Activated CD8-positive, alpha-beta memory T cell treated with anti-CD3 and anti-CD28 coated beads, Interleukin-2, amount 50 U/mL, for 4 hours (primary cell): ENCODE measurements at places on chromosomes 3 and 15.

- no peak for DNase-seq
These were observed 63.9 kb downstream of the ETV5 start for GRCh38 chr3:186044968-186045367.

- no peak for DNase-seq
These were observed 7.8 kb downstream of the UROC1 start for GRCh38 chr3:126509597-126510307.

- DNase-seq: no peak
These were observed 52.9 kb downstream of the PGBD4 start for GRCh38 chr15:34154725-34155204.

DNA sequence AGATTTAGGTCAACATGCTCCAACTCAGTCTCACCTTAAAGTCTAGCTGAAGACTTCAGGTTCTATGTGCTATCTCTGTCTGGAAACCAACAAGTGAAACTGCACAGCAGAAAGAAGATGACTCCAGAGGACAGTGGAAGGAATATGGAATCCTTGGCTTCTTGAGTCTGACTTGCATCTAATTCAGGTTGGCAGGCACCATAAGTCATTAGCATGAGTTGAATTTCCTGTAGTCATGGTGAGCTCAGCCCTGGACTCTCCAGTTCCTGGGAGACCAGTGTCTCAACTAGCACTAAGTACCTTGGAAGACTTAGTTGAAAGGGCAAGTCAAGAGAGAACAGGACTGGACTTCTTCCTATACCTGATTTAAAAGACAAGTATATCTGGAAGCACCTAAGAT, 129.7 kb downstream of the DTWD1 start:
- DNase-seq: no peak

GRCh38 chr15:58459045-58459444, 27.3 kb downstream of the LIPC start:
- no peak for DNase-seq

- DNase-seq: no peak
These were observed 172.0 kb downstream of the OPA1 start for GRCh38 chr3:193764959-193765358.

GRCh38 chr3:194572944-194573491, 60.2 kb downstream of the TMEM44 start:
- no peak for DNase-seq

DNA sequence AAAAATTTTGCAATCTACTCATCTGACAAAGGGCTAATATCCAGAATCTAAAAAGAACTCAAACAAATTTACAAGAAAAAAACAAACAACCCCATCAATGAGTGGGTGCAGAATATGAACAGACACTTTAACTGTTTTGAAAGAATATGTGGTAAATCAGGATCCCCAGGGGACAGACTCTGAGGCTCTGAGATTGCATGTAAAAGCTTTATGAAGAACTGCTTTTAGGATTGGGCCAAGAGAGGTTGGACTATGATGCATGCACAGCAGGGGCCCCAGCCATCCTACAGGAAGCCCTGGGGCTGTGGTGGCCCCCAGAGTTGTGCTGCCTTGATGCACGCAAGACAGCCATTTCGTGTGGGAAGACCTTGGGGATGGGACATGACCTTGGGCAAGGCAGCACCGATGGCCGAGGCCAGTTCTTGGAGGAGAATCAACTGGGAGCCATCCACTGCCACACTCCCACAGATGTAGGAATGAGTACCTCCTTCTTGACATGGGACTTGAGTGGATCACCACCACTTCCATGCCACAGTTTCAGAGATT, 298.1 kb upstream of the THBS1 start:
- no peak for DNase-seq

GRCh38 chr15:75887178-75887577, 16.5 kb upstream of the FBXO22 start:
- no peak for DNase-seq

DNA sequence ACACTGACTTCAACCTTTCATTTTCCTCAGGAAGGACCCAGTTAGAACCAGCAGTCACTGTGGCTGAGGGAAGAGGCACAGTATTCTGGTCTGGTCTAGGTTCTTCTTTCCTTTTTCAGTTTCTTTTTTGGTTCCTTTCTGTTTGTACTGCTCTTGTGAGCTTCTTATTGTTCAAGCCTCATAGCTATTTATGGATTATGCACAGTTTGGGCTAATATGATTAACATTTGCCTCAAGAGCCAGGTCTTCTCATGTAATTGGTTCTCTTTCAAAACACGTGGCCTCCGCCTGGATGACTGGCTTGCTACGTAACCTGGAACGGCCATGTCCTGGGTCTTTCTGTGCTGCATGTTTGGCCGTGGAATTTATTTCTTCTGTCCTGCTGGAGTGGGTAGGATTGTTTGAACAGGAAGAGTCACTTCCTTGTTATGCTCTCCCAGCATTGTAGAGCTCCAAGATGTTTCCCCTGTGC, 43.3 kb downstream of the RBMS3 start:
- no peak for DNase-seq
